Tongue (tissue), 3 donors: ENCODE measurements at places on chromosomes 4 and X.

- DNase-seq, result no peak
These were observed 202.5 kb upstream of the KLF8 start for GRCh38 chrX:56029691-56030090.

DNA sequence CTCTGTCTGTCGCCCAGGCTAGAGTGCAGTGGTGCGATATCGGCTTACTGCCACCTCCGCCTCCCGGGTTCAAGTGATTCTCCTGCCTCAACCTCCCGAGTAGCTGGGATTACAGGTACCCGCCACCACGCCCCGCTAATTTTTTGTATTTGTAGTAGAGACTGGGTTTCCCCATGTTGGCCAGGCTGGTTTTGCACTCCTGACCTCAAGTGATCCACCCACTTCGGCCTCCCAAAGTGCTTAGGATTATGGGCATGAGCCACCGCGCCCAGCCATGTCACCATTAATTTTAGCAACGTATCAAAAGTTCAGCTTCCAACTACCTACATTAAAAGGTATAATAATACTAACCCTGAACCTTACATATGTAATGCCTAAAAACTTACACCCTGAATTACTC, 940 bp upstream of the UTP3 start:
- DNase-seq, result no peak

DNA sequence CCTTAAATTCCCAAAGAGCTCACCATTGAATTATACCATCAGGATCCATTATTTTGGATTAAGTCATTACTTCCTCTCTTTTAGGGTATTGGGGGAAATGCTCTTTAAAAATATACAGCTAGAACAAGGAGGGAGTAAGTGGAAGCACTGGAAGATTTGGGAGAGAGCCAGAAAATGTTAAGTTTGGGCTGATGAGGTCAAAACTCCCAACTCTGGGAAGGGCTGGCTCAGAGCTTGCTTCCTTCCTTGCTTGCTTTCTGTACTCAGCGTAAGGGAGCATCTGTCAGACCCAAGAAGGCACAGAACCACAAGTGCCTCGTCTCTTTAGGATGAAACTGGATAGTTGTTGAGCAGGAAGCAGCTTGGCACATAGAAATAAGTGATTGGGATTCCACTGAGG, 138.2 kb downstream of the GUCY2F start:
- no peak for DNase-seq

DNA sequence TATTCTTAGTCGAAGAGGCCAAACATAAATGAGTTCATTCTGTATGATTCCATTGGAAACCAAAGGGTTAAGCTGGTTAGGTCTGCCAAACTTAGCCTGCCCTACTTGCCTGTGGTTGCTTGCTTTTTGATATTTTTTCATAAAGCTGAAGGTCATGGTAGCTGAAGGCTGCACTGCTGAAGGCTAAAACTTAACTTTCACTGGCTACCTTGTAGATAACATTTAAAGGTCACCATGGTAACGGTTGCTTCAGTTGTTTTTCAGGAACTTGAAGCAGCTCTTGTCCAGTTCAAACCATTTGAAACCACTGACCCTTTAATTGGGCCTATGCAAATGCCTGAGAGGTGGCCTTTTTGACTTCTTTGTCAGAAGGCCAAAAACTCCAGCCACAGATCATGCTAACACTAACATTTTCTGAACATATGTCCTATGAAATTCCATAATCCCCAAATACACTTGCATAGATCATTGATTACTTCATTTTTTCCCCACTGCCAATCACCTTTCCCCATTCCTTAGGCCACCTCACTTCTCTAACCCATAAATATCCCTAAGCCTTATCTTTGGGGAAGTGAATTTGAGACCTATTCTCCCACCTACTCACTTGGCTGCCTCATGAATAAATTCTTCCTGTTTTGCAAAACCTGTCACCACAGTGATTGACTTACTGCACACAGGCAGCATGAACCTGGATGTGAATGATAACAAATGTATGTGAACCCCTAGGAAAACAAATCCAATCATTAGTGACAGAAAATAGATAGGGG, 10.7 kb upstream of the SMIM10L2A start:
- DNase-seq, result no peak

- no peak for DNase-seq
These were observed 70.9 kb upstream of the FBXW7 start for GRCh38 chr4:152606753-152607152.

- no peak for DNase-seq
These were observed 186.3 kb downstream of the SLC7A11 start for GRCh38 chr4:138055890-138056289.

DNA sequence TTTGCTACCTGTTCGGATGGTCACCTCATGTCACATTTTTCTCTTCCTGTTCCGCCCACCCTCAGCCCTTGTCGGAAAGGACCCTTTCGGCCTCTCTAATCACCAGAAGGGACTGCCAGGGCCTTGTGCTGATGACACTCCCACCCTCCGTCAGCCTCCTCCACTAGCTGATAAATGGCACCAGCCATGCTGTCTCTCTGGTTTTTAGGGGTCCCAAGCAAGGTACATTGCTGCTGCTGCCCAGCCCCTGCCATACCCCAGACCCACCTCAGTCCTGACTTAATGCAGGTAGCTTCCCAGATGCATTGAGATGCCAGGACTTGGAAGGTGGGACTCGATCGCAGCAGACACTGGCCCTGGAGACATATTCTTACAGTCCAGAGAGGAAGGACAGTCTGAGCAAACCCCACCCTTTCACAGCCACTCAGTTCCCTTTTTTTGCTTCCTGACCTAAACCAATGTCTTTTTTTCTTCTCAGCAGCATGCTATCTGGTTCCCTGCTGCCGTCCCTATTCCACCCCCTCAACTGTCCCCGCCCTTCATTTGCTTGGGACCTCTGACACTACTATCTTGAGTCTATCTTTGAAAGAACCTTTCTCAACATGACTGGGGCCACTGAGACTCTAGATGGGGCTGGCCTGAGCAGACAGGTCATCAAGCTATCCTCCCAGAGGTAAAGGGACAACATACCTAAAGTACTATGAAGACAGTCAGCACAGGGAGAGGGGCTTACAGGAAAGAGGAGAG, at the start of gene BTK:
BTK (minus strand) TSS at position 397 of the 747 bp plus-strand sequence. CDS start 10,907 bp downstream, outside the sequence.
- no peak for DNase-seq

GRCh38 chr4:188242041-188242440, 102.8 kb downstream of the TRIML1 start:
- no peak for DNase-seq

- DNase-seq, result no peak
These were observed 42.7 kb downstream of the ABLIM2 start for GRCh38 chr4:8115916-8116315.

DNA sequence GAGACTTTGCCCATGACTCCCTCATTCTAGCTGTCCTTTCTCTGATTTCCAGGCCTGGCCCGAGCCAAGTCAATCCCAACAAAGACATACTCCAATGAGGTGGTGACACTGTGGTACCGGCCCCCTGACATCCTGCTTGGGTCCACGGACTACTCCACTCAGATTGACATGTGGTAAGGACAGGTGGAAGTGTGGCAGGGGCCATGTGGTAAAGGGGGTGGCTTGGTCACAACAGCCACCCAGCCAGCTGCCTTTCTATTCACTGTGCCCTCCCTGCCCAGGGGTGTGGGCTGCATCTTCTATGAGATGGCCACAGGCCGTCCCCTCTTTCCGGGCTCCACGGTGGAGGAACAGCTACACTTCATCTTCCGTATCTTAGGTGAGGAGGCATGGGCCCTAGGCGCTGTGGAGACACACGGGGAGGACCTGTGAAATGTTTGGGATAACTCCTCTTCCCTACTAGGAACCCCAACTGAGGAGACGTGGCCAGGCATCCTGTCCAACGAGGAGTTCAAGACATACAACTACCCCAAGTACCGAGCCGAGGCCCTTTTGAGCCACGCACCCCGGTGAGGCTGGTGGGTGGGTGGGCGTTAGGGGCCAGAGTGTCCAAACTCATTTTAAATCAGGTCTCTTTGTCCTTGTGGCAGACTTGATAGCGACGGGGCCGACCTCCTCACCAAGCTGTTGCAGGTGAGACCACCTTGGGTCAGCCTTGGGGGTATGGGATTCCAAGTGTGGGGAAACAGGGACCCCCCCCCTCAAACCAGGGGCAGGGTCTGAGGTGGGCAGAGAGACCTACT, 6.1 kb upstream of the USP11 start:
- DNase-seq, result no peak

GRCh38 chr4:103307453-103308247, 109.5 kb upstream of the CENPE start:
- DNase-seq, result peak; percentile 22
